ENCODE measurements at places on chromosomes 7 and 10.

DNA sequence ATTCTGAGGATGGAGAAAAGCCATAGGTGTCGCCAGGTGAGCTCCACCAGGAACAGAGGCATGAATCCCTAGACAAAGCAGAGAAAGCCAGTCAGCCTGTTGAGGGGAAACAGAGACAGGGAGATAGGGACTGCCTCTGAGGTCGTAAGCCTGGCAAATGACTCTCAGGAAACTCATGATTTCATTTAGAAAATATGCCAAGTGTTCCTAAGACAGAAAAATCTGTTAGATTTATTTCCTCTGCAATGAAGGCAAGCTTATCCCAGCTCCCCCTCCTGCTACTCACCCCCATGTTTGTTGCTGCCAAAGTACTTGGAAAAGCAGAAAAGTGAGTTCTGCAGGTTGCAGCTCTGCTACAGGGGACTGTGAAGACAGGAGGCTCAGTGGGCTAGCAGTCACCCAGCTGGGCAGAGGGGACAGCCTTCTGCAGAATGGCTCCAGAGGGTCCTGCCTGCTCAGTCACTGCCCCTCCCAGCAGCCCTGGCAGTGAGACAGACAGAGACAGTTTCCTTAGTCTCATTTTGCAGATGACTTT, 184.3 kb downstream of the ADRA2A start:
- no peak for DNase-seq

GRCh38 chr7:71270558-71270957, 138.6 kb downstream of the GALNT17 start:
- no peak for DNase-seq

- no peak for DNase-seq
Observed at GRCh38 chr10:110181451-110181850, 26.0 kb upstream of the MXI1 start.

- DNase-seq = no peak
Observed at GRCh38 chr10:16843252-16843870, 26.1 kb upstream of the RSU1 start.

- no peak for DNase-seq
Observed at GRCh38 chr10:71079761-71080380, 132.5 kb upstream of the UNC5B start.

GRCh38 chr10:114780577-114781184, 40.9 kb upstream of the FHIP2A start:
- no peak for DNase-seq

DNA sequence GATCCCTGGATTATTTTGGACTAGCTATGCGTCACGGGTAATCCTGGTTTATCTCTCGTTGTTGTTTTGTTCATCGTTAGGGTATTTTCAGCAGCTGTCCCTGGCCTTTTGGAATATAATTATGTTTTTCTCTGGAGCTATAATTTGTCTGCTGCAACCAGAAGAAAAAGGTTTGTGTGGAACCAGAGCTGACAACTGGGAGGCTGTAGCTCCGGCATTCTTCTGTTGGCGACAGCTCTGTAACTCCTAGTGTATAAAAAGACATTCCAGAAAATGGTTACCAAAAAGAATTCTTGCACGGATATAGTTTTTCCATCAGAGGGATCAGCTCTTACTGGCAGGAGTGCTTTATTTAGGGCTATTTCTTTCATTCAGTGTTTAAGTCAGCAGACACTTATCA, 130.9 kb upstream of the PRR15 start:
- no peak for DNase-seq

DNA sequence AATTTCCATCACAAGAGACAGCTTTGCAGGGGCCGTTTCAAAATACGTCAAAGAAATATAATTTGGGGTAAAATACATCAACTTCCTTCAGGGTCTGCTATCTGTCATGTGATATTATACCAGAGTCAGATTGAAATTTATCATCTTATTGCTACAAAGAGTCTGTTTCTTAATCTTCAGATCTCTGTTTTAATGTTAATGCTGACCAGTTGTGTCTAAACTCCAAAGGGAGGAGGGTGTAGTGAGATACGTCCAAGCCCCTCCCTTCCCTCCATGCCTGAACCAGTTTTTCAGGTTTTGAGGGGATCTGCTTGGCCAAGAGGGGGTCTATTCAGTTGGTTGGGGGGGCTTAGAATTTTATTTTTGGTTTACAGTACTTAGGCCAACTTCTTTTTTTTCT, 891.6 kb downstream of the GRM8 start:
- no peak for DNase-seq

DNA sequence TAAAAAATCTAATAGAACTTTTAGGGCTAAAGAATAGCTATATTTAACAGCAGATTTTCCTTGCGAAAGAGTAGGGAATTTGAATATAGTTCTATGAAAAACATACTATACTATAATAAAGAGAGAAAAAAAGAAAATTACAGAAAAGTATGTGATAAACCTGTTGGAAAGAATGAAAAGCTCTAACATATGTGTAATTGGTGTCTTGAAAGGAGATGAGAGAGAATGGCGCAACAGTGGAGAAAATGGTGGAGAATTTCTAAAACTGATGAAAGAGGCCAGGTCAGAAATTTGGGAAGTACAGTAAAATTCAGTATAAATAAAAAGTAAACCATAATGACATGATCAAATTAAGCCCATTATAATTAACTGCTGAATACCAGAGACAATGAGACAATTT, 20.8 kb upstream of the CACNA2D1 start:
- DNase-seq = no peak

Data from activated gamma-delta T cell treated with anti-CD3 and anti-CD28 coated beads, Interleukin-2, amount 50 U/mL, for 16 hours (primary cell).